ENCODE measurements at places on chromosomes 12 and 14.

DNA sequence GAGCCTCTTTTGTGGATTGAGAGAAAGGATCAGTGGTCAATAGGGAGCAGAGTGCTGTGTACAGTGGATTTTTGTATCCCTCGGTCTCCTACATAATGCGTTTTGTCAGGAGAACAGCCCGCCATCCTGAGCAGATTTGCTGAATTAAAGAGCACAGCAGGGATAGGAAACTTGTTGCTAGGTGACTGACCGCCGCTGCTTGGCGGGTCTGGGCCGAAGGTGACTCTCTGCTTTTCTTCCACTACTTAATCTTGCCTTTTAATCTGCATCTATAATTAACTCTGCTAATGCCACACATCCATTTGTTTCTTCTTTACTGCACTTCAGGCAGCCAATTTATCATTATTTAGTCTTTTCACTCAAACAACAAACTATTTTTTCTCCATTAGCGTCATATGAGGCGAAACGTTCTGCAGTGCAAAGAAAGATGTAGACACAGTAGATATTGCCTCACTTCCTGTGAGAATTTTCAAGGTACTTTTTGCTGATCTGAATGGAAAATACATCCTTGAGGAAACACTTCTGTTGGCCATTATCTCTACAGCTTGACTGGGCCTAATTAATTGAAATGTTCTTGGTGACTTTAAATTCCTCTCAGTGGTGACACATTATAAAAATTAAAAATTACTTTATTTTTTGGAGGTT lies 108.0 kb downstream of the PPM1A start:
- DNase-seq: no peak

DNA sequence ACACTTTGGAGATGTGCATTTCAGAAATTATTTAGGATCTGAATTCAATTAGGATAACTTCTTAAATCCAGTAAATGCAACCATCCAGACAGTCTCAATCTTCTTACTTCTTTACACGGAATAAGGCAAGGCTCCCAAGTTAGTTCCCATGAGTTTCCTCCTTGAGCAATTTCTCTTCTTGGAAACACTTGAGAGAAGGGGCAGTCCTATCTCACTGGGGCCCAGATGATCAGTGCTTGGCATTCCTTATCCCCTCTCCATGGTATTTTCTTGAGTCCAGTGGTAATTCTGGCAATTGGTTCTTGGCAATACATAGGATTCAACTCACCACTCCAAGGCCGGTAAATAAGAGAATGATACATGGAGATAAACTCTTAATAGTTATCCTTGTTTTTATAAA lies 87.1 kb upstream of the PTHLH start:
- no peak for DNase-seq

DNA sequence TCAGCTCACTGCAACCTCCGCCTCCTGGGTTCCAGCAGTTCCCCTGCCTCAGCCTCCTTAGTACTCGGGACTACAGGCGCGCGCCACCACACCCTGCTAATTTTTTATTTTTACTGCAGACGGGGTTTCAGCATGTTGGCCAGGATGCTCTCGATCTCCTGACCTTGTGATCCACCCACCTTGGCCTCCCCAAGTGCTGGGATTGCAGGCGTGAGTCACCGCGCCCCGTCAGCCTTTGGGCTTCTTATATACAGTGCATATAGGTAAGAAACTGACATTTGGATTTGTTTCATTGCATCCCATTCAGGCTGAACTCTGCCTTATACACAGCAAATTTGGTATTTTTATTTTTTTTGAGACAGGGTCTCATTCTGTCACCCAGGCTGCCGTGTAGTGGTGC lies 176.8 kb downstream of the ERC1 start:
- no peak for DNase-seq

GRCh38 chr12:9760699-9761418 lies at the start of gene CD69:
CD69 (minus strand) TSS chr12:9760901; CDS start chr12:9760820, 81 bp downstream.
- DNase-seq: no peak

DNA sequence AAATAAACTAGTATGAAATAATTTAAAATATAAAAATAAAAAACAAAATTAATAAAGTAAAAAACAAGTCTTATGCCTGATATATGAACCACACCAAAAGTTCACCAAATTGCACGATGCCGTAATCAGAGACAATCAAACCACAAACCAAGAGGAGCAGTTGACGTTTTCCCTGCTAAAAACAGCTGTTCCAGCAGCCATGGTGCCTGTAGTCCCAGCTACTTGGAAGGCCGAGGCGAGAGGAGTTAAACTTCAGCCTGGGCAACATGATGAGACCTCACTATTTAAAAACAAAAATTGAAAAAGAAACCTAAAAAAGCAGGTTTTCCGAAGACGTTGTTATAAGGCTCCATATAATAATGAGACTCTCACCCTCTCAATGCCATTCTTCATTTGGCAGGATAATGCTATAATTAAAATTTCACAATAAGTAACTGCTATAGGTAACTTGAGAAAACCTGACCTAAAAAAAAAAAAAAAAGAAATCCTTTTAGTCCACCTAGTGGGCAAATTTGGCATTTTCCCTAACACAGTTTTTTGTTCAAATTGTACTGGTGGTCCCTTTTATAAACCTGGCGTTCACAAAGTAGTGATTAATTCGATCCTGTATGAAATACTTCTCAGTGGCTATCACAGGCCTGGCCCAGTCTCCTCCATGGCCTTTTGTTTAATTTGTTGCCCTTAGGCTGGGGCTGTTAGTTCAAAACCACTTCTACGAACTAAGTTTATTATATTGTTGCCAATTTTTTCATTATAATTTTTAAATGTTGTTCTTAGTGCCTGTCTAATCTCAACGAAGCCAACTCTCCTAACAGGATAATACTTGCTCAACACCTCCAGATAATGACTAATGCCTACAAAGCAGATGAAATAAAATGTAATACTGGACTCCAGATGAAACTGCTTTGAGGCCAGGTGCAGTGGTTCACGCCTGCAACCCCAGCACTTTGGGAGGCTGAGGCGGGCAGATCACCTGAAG lies 62.1 kb downstream of the TNFAIP2 start:
- peak; percentile 74 for DNase-seq

GRCh38 chr12:132400011-132400641 lies 70.7 kb upstream of the GALNT9 start:
- DNase-seq: no peak

- no peak for DNase-seq
Measured at GRCh38 chr12:93376436-93377251, 1.1 kb upstream of the NUDT4 start.

DNA sequence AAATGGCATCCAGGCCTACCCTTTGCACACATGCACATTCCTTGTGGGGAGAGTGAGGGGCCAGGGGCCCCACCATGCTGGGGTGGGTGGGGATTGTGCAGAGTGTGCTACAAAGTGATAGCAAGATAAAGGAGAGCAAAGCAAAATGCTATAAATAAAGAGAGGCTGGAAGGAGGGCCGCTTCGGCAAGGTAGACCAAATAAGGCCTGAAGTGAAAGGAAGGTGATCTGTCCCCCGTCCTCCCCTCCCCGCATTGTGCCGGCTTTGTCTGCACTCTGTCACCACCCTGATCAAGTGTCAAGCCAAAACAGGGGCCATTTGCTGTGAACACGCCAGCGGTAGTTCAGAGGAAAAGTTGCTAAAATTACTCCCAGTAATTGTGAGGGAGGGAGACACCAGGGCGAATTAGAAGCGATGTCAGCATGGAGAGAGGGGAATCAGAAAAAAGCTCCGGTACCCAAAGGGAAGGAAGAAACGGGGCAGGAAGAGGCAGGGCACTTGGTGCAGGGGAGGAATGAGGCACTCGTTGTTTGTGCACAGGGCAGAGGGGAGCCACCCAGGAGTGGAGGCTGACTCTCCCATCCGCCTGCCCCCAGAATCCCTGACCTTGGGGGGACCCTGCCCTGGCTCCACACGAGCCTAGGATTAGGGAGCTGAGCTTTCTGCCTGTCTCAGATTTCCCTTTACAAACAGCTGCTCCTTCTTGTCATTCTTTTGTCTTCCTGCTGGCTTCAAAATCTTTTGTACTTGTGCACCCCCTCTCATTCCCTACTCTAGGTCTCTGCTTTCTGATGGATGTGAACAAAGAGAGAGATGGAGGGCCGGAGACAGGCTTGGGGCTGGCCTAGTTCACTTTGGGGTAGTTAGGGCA lies 2.9 kb upstream of the MYH7 start:
- DNase-seq: no peak

GRCh38 chr12:66107451-66107915 lies 23.1 kb downstream of the LLPH start:
- DNase-seq: peak; percentile 94

GRCh38 chr12:110006115-110006514 lies 6.9 kb downstream of the ANKRD13A start:
- DNase-seq: no peak
